ENCODE measurements at places on chromosomes 2 and 18.
A peak's percentile ranks its signal among the peaks of the same experiment; 100 is the strongest.

DNA sequence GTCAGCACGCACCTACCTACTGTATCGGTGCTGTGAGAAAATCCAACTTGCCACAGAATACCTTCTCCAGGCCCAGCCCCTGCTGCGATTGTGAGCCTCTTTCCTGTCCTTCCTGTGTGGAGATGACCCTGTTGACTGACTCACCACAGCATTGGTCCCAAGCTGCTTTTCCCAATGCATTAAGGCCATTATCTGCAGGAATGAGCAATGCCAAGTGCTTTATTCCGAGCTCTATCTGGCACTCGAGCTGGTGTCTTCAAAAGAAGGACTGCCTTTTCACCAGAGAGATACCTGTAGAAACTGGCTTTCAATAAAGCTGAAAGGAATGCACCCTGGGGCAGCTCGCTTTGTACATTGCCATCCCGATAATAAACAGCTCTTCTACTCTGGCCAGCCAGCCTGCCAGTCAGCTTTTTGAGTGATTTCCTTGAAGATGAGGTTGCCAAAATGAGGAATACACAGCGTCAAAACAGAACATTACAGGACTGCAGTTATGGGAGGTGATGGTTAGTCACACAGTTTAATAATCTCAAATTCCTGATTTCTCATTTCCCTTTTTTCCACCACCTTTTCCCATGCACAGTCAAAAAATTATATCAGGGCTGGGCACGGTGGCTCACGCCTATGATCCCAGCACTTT lies 8.3 kb upstream of the RNF103 start:
- no peak for DNase-seq

GRCh38 chr18:74856928-74857327 lies 259.3 kb downstream of the ZNF407 start:
- DNase-seq: no peak

- no peak for DNase-seq
Observed at GRCh38 chr18:28606686-28607085, 429.8 kb upstream of the CDH2 start.

DNA sequence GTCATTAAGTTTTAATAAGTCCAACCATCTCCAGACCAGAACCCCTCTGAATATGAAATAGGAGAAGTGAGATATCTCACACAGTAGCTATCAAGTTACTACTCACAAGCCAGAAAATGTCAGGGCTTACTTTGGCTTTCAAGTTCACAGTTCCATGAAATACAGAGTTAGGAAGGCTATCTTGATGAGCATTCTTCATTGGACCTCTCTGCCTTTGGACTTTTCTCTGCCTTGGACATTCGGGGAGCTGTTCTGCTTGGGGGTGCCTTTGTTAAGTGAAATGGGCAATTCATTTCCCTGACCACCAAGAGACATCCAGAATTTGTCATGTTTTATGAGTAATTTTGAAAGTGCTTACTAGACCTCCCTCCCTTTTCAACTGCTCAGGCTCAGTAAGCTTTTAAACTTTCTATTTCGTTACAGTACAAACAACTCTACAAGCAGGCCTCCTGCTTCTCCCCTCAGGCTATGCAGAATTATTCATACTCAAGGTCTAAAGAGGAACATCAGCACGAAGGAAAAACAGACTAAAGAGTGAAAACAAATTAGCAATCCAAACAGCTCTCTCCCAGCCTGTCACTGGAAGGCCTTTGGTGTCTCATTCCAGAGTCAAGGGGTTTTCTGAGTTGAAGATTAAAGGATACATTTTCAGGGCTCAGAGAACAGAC lies 95.3 kb downstream of the MREG start:
- peak; percentile 71 for DNase-seq

GRCh38 chr2:169729274-169729605 lies 4.4 kb upstream of the KLHL23 start:
- DNase-seq: no peak

Measured in fibroblast of lung (primary cell).